ENCODE measurements at places on chromosomes 16 and 17.

DNA sequence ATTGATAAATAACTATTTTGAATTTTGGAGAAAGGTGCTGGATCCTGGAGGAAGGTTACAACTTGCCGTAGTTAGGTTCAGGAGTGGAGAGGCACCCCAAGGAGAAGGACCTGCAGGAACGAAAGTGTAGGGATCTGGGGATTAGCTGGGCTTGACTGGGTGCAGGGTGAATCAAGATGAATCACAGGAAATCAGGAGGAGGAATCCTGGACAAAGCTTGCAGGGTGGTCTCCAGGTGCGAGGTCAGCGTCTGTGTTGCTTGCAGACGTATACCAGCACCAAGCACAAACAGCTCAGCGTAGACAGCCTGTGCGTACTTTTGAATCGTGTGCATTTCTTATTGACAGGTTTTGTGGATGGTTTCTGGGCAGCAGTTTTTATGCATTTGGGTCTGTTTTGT, 144.3 kb downstream of the MSI2 start:
- DNase-seq = no peak

DNA sequence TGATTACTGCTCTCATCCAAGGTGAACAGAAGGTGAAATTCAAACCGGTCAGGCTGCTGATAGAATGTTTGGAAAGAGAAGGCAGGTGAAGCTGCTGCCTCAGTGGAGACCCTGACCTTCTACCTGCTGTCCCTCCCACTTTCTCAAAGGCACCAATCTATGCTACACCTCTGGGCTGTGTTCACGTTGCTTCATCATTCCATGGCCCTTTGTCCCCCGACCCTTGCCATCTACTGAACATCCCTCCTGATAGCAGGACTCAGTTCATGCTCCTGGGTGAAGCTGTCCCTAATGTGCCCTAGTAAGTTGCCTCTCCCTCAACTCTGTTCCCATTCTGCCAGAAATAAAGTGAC, 44.2 kb upstream of the SOX9 start:
- no peak for DNase-seq

- DNase-seq = no peak
Observed at GRCh38 chr17:81057079-81057730, 22.3 kb downstream of the BAIAP2 start.

- DNase-seq = no peak
Observed at GRCh38 chr17:4796552-4796920, 572 bp downstream of the PSMB6 start.

DNA sequence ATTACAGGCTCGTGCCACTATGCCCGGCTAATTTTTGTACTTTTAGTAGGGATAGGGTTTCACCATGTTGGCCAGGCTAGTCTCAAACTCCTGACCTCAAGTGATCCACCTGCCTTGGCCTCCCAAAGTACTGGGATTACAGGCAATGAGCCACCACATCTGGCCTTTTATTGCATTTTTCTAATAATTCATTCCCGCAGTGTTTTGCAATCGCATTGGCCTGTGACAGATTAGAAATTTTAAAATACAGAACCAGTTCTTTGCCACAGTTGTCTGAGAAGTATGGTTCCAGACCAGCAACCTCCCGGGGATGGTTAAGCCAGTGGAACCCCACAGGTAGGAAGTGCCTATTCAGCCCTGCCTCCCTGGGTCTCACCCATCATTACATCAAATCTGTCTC, 3.2 kb upstream of the CRHR1 start:
- DNase-seq = no peak

DNA sequence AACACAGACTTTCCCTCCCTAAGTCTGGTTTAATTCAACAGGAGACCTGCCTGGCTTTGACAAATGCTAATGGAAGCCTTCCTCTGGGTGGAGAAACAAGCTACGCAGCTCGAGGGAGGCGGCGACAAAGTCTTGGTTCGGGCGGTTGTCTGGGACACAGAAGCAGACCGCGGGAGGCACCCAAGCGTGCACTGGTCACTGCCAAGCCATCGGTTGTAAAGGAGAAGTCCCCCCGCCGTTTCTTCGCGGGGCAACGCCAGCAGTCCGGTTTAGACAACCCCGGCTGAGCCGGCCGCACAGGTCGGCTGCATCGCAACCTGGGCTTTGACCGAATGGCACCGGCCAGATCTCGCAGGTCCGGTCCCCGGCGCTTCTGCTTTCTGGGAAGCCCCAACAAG, 586 bp downstream of the GLYR1 start:
- DNase-seq = no peak

DNA sequence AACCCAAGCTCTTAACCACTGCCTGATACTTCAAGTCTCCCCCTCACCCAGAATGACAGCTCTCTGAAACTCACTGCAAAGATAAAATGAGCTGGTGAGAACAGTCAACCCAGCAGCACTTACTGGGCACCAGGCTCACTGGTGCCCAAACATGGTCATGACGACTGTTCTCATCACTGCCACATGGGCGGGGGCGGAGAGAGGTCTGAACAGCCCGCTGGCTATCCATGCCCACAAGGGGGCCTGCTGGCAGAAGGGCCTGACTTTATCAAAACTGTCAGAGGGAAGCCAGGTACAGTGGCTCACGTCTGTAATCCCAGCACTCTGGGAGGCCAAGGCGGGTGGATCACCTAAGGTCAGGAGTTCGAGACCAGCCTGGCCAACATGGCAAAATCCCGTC, 4.0 kb downstream of the MYBBP1A start:
- no peak for DNase-seq

DNA sequence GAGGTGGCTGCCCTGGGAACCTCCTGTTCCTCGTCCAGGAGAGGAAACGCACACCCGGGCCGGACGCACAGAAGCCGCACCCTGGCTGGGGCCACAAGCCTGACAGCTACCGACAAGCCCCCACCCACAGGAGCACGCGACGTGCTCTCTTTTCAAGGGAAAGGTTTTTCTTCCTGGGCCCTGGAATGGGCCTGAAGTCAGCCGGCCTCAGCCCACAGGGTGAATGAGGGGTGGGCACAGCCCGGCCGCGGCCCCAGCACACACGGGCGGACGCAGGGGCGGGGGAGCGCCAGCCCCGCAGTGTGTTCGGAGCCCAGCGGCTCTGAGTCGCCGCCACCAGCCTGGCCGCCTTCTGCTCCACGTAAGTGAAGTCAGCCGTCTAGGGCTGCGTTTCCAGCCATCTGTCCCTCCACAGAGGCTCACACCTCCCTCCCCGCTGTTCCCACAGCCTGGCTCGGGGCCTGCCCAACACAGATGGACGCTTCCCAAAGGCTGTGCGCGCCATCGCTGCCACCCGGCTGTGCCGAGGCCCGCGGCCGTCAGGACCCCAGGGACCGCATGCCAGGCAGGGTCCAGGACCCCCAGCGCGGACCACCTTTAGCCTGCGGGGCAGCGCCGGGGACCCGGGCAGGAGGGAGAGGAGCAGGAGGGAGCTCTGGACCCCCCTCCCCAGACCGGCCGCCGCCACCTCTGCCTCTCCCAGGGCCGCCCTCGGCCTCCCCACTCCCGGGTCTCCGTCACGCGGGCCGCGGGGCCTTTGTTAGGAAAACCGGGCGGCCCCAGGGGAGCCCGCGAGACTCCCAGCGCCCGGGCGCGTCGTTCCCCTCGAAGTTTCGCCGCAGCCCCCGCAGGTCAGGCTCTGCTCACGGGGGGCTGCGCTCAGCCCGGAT, 36.8 kb downstream of the CBFA2T3 start:
- no peak for DNase-seq

DNA sequence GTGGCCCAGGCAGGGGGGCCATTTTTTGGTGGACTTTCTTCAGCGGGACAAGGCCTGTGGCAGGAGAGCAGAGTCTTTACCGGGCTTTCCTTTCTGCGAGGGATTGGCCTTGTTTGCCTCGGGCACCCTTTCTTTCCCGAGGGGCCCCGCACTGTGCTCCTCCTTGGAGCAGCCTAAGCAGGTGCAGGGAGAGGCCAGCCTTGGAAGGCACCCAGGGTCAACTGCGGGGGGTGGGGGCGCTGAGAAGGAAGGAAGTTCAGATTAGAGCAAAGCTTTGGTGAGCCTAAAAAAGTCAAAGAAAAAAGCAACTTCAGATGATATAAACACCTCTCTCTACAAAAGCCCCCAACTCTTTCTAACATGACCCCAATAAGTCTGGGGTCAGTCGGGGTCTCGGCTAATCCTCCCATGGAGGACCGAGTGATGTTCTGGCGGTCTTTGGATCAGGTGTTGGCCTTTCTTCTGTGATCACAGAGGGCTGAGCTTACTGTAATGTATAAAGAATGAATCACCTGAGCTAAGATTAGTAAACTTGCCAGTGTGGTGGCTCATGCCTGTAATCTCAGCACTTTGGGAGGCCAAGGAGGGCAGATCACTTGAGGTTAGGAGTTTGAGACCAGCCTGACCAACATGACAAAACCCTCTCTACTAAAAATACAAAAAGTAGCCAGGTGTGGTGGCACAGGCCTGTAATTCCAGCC, 63.0 kb downstream of the PGS1 start:
- no peak for DNase-seq

GRCh38 chr16:67395458-67396158, 2.3 kb upstream of the TPPP3 start:
- peak; percentile 90 for DNase-seq

- DNase-seq = no peak
Observed at GRCh38 chr17:33229499-33229898, 63.6 kb downstream of the ASIC2 start.

DNA sequence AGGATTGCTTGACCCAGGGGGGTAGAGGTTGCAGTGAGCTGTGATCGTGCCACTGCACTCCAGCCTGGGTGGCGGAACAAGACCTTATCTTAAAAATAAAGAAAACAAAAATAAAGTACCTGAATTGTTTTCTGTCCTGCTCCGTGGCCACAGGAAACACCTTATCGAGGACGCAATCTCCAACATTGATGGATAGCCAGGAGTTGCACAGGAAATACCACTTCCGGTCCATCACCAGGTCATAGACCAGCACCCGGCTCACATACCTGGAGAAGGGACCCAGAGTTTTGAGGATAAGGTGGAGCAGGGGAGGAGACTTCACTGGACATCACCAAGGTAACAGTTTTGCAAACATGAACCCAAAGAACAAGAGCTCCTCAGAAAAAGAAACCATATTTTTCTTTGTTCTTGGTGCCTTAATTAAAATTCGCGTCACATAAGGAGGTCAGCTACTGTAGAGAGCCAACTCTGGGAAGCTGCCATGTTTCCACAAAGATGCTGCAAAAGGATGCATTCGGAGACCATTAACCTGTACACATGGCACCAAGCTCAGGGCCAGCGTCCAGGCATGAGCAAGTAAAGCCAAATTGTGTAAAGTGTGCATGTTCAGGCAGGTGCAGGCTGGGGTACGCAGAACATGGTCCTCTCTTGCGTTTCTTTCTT, 55.6 kb upstream of the GCSH start:
- no peak for DNase-seq

GRCh38 chr17:57174591-57174990, 81.7 kb upstream of the MSI2 start:
- DNase-seq = no peak

DNA sequence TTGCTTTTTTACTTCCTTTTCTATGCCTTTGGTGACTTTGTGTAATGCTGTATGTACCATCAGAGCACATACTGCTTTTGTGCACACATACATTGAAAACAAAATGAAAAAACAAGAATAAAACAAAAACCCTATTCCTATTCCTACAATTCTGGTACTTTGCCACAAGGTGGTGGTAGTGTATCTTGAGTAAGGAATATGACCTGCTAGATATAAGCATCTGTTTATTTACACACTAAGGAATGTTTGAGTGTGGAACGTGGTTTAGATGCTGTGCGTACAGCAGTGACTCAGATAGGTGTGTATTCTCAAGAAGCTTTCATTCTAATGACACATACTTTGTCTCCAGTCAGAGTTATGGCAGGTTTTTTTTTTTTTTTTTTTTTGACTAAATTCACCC, 606.2 kb downstream of the WWOX start:
- DNase-seq = no peak

DNA sequence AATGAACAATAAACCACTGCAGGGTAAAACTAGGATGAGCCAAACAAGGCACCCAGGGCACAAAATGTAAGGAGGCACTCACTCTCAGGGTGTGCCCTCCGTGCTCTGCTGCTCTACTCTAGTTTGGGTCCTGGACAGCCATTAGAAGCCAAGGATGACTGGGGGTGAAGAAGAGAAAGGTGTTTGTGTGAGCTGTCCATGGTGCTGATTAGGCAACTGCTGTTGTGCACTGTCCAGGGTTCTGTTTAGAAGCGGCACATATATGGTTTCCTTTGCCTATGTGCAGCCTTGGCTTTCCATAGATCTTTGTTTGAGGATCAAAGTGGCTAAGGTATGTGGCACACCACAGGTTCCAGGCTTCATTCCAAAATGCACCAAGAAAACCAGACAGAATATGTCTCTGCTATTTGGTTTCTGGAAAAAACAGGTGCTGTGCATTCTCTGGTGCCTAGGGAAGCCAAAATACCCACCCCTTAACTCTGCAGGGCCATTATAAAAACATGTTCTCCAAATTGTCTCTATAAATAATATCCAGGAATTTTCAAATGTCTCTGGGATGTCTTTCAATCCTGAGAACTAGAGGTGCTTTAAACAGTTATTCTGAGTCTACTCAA, 123.5 kb downstream of the CBLN1 start:
- no peak for DNase-seq

DNA sequence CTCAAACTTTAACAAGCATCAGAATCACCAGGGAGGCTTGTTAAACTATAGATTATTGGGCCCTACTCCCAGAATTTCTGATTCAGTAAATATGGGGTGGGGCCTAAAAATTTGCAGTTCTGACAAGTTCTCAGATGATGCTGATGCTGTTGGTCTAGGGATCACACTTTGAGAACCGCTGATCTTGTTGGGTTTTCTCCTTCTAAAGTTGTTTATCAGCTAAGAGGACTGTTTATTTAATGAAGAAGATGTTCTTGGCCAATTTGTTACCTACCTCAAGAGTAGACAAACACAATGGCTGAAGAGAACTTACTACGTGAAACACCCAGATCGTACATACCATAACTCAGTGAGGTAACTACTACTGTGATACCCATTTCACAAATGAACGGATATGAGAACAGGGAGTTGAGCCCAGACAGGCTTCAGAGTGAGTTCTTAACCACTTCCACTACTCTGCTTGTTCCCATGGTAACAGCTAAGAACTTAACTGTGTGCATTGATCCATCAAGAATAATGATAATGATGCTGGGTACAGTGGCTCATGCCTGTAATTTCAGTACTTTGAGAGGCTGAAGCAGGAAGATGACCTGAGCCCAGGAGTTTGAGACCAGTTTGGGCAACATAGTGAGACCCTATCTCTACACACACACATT, 85.3 kb upstream of the NSRP1 start:
- DNase-seq = no peak

DNA sequence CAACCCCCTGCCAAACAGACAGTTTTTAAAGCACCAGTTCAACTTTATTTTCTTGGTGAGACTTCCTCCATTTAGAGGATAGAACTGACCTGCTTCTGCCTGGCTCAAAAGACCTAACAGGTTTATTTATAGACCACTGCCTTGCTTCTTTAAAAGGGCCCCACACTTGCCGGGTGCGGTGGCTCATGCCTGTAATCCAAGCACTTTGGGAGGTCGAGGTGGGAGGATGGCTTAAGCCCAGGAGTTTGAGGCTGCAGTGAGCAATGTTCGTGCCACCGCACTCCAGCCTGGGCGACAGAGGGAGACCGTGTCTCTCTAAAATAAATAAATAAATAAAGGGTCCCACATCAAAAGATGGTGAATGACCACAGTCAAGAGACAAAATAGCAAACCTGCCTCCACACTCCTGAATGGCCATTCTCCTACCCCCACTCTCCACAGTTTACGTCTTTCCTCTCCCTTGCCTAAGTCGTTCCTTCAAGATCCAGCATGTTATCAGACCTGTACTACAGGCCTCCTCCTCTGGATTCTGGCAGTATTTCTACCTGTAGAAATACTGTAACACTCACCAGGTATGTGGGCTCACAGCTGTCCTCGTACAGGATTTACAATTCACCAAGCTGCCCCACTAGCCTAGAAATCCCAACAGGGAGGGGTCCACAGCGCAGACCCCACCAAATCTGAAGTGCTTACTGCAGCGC, 95.6 kb downstream of the SMG6 start:
- DNase-seq = no peak
